ENCODE measurements at places on chromosomes 5 and 9. TPM values are rescaled to one million over a fixed set of nuclear protein-coding genes. Genes with fewer than 3 reads are reported as not detected.

The PNPLA7 gene
- total RNA-seq: 3.6 TPM

The TMC1 gene
- total RNA-seq: not detected

The ABCA2 gene
- 50.7 TPM for total RNA-seq

The TLX3 gene
- total RNA-seq: 6.5 TPM

The PCDHGA3 gene
- not detected for total RNA-seq

The BSPRY gene
- total RNA-seq: 14.5 TPM

The DRD1 gene
- total RNA-seq: not detected

The SLC36A1 gene
- total RNA-seq: 11.4 TPM

The ARHGEF37 gene
- total RNA-seq: 13.0 TPM

The FAM221B gene
- total RNA-seq: not detected

The GTF3C5 gene
- 48.4 TPM for total RNA-seq

The ZBTB34 gene
- total RNA-seq: 6.7 TPM
